ENCODE measurements at places on chromosomes 7 and 10.
A peak's percentile ranks its signal among the peaks of the same experiment; 100 is the strongest.

GRCh38 chr10:7788639-7789286 lies 786 bp downstream of the ATP5F1C start:
- peak; percentile 10 for DNase-seq

DNA sequence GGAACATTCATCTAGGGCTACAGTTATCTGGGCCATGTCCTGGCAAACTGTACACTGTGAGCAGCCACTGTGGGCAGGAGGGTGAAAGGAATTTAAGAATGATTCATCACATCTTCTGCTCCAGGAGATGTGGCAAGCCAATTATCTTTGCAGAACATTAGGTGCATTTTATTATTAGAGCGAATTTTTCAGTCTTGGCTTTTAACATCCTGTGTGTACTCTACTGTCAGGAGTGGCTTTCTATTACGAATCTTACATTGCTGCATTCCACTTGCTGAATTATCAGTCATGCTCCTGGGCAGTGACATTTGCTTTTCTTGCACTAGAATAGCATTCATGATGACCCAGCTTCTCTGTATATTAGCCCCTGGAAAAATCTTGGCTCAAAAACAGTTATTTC lies 109.2 kb upstream of the TARP start:
- DNase-seq = no peak

DNA sequence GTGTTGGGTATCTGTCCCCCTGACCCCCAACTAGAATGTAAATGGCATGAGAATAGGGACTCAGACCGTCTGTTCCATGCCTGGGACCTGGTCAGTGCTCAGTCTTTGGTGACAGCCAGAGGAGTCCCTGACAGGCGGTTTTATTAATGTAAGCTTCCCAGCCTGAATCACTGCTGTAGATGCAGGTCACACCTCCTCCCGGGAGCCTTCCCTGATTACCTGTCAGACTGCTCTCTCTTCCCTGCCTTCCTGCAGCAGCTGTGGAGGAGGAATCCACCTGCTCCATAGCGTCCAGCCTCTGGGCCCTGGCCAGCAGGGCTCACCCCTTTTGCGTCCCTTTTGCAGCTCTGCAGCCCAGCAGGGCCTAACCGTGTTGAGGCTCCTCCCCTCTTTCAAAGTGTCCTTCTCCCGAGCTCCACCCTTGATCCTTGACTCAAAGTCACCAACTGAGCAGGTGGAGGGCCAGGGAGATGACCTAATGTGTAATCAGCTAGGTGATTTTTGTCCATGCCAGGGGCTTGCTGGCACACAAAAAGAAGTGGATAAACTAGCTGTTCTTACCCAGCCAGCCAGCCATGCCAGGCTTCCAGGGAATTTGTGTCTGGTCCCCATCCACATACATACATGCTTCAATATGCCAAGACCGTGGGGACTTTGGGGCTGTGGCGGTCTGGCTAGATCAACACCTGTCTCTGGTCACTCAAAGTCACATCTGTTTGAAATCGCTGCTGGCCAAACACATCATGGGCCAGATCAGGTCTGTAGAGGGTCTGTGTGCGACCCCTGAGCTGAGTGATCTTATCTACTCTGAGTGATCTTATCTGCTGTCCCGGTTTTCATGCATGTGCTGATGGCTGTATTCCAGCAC lies 195.1 kb downstream of the CCDC3 start:
- DNase-seq = peak; percentile 25

DNA sequence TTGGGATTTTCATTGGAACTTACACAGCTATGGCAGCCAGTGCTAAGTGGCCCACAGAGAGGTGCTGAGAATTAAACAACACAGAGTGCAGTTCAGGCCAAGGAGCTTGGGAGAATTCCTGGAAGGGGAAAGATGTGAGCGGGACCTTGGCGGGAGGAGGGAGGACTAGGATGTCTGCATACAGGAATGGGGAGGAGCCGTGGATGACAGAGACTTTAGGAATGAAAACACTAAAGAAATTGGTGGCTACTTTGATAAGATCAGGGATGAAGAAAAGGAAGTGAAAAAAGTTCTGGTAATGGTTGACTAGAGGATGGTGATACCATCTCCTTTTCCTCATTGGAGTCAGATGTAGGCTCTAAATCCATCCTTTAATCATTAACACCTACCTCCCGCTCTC lies 234.2 kb upstream of the FZD8 start:
- no peak for DNase-seq

DNA sequence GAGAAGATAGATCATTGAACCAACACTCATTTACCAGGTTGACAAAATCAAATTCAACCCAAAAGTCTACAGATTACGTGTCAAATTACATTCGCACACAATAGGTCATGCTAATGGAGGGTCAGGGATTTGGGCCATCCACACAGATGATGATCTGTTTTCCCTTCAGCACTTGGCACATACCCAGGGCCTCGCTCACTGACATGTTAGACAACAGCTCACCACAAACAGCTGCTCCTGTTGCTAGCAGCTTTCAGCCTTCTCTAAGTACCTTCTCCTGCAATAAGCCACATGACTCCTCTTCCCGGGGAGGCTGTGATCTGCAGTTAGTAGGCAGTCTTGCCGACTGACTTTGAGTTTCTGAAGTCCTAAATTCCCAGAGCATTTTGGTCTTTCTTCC lies 18.4 kb downstream of the NKX2-3 start:
- peak; percentile 26 for DNase-seq

- DNase-seq = no peak
Observed at GRCh38 chr10:97006364-97006763, 174.3 kb downstream of the LCOR start.

DNA sequence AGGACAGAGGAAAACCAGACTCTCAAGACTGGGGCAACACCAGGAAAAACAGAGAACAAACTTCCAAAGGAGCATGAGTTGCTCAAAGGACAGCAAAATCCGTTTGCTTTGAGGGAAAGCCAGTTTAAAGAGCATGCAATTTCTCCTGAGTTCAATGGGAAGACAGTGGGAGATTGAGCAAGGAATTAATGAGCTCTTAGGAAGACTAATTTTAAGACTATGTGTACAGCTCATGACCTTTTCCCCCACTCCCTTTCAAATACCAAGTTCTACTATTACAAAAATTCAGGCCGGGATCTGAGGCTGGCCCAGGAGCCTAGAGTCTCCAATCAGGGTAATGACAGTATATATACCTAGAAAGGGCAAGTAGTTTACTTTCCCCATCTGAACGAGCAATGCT lies 79.2 kb downstream of the EPDR1 start:
- no peak for DNase-seq

DNA sequence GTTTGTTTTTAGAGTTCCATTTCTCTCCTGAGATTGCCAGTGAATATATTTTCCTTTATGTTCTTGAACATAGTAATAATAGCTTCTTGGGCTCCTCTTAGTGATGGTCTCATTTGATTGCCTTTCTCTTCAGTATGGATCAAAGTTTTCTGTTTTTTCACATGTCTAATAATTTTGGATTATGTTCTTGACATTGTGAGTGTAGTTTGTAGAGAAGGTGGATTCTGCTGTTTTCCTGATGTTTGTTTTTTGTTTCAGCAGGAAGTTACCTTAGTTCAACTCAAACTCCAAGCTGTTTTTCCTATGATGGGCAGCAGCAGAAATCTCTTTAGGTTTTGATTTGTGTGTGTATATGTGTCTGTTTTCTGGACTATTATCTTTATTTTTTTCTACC lies 43.8 kb downstream of the TAF3 start:
- DNase-seq = no peak

GRCh38 chr7:133412942-133413341 lies 160.1 kb downstream of the EXOC4 start:
- DNase-seq = peak; percentile 12

GRCh38 chr10:28774051-28774995 lies 97.0 kb downstream of the BAMBI start:
- no peak for DNase-seq

DNA sequence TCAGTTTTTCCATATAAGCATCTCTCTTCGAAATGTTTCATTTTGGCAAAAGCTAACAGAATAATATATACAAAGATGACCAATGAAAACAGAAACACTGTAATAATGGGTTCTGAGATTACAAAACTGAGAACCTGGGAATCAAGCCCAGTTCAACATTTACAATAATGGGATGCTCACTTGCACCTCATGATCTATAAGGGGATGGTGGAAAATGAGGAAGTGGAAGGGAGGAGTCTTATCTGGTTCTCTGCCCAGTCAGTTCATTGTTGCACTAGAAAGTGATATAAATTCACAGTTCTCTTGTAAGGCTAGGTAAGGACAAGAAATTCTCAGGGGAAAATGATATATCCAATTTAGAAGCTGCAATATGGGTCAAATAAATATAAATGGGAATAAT lies 31.7 kb upstream of the RHOBTB1 start:
- no peak for DNase-seq

DNA sequence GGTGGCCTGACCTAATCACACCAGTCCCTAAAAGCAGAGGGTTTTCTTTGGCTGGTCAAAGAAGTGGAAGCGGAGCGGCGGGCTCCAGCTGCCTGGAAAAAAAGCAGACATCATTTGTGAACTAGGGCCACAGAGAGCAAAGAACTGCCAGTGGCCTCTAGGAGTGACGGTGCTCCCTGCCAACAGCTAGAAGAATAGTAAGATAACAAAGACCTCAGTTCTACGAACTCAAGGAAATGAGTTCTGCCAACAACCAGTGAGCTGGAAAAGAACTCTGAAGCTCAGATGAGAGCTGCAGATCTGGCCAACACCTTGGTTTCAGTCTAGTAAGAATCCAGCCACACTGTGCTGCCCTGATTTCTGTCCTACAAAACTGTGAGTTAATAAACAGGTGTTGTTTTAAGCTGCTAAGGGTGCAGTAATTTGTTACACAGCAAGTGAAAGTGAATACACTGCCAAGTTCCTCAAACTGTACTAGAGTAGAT lies 178.0 kb downstream of the SRPK2 start:
- DNase-seq = no peak

GRCh38 chr7:42722716-42723115 lies 189.2 kb downstream of the C7orf25 start:
- DNase-seq = no peak

DNA sequence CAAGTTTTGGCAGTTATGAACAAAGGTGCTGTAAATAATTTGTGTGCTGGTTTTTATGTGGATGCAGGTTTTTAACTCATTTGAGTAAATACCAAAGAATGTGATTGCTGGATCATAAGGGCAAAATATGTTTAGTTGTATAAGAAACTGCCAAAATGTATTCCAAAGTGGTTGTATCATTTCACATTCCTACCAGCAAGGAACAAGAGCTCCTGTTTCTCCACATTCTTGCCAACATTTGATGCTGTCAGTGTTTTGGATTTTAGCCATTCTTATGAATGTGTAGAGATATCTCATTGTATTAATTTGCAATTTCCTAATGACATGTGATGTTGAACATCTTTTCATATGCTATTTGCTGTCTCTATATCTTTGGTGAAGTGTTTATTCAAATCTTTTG lies 207.3 kb upstream of the LRGUK start:
- no peak for DNase-seq
